ENCODE measurements at places on chromosomes 11 and 22.

DNA sequence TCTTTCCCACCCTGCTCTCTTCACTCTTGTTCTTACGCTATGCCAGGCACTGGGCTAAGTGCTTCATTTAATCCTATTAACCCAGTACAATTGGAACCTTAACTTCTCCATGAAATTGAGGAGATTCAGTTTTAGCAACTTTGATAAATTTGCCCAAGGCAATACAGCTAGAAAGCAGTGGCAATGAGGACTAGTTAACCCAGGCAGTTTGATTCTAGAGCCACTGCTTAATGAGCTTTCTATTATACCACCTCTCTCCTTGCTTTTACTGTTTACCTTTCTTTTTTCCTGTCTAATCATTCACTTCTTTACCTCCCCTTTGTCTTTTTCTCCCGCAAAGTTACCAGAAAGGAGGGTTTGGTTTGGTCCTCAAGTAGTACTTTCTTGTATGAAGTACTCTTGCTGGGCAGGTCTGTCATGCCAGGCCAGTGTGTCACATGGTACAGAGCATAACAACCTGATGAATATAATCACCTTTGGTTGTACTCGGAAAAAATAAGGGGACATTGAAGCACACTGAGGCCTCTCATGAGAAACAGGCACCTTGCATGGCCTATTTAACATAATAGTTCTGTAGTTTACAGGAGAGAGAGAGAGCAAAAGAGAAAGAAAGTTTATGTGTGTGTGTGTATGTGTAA is 70.6 kb downstream of the PDHX start:
- DNase-seq, result no peak

DNA sequence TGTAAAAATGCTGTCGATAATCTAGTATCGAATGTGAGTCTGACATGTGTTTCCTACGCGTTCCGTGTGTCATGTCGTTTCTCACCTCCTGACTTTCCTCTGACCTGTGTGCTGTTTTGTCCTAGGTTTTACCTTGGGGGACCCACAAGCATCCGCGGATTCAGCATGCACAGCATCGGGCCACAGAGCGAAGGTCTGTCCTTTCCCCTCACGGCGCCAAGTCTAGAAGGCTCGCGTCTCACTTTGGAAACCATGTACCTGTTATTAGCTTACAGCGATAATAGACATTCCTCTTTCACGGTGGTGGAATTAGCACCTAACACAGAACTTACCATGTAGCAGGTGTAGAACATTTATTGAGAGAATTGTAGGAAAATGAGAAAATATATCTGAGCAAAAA is 28.6 kb downstream of the SAMM50 start:
- no peak for DNase-seq

DNA sequence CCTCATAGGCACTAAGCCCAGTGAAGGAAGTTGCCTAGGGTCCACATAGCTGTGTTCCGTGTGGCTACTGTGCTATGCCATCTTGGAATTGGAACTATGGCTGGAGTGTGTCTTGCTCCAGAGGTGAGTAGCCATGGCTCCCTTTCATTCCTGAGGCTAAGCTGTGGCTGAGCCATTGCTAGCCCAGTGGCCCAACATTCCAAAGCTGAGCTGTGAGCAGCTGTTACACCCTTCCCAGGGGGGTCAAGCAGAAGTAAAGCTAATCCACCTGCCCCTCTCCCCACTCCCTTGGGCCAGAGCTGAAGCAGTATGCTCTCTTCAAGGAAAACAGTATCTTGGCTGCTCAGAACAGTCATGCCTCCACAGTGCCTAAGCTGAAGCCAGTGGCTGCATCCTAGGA is 51.1 kb downstream of the USP35 start:
- no peak for DNase-seq

DNA sequence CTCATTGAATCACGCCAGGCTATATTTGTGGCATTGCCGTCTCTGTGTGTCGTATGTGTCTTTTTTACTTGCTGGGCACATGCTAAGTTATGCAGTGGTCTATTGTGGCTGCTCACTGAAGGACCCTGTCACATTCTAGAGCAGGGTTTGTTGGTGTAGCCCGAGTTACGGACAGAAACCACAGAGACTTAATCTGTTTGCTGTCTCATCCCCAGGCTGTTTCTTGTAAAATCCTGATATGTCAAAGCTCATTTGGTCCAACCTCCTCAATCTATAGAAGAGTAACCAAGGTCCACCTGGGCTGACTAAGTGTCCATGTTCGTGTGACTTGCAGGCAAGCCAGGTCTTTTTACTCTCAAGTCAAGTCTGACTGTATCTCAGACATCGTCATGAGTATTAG is 5.0 kb downstream of the DPF2 start:
- no peak for DNase-seq

GRCh38 chr11:129704831-129705230 is 110.8 kb upstream of the TMEM45B start:
- no peak for DNase-seq

DNA sequence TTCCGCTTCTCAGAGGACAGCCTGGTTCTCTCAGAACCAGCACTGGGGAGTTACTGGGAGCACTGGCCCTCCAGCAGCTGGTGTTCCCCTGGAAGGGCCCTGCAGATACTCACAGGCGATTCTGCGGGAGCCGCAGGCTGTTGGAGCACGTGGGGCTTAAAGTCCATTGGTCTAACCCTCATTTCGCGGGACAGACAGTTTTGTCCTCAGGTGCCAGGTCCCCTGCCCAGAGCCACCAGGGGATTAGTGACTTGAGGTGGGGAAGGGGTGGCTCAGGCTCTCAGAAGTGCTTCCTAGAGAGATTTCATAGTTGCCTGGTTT is 53.9 kb downstream of the CACNA1I start:
- no peak for DNase-seq

GRCh38 chr11:116072133-116072532 is 567.9 kb upstream of the CADM1 start:
- DNase-seq, result no peak

DNA sequence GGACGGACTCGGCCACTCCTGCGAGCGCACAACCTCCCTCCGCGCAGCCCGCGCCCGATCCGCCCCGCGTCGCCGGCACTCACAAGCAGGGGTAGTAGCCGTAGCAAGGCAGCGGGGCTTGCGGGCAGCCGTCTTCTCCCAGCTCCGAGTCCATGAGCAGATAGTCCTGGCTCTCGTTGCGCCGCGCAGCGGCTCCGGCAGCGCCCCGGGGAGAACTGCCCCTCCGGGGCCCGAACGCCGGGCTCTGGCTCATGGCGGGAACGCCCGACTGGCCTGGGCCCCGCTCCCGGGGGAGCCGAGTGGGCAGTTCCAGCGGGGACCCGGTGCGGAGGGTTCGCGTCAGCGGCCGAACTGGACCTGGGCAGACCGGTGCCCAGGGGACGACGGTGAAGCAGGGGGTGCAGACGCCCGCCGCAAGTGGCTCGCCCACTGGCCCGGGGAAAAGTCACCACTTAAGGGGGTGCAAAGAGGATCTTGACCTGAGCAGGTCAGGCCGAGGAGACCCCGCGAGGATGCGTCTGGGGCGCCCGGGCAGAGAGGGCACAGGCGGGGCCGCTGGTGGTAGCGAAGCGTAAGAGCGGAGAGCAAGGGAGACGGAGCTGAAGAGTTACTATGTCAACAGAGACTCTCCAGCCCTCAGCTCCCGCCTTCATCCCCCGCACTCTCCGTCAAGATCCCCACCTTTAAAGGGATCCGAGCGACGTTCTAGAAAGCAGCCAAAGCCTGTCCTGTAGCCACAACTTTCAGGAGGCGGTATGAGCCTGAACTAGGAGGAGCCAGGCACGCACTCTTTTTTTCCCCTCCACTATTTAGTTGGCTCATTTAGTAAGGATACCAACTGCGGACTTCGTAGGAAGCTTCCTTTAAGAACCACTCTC is at the start of gene TRPC6:
TRPC6 (minus strand) TSS at position 757 of the 878 bp plus-strand sequence; CDS start at position 253, 504 bp downstream.
- DNase-seq, result no peak

- DNase-seq, result no peak
Observed at GRCh38 chr11:109911488-109911887, 181.7 kb upstream of the ZC3H12C start.

GRCh38 chr11:2104524-2105440 is 34.4 kb downstream of the IGF2 start:
- no peak for DNase-seq

DNA sequence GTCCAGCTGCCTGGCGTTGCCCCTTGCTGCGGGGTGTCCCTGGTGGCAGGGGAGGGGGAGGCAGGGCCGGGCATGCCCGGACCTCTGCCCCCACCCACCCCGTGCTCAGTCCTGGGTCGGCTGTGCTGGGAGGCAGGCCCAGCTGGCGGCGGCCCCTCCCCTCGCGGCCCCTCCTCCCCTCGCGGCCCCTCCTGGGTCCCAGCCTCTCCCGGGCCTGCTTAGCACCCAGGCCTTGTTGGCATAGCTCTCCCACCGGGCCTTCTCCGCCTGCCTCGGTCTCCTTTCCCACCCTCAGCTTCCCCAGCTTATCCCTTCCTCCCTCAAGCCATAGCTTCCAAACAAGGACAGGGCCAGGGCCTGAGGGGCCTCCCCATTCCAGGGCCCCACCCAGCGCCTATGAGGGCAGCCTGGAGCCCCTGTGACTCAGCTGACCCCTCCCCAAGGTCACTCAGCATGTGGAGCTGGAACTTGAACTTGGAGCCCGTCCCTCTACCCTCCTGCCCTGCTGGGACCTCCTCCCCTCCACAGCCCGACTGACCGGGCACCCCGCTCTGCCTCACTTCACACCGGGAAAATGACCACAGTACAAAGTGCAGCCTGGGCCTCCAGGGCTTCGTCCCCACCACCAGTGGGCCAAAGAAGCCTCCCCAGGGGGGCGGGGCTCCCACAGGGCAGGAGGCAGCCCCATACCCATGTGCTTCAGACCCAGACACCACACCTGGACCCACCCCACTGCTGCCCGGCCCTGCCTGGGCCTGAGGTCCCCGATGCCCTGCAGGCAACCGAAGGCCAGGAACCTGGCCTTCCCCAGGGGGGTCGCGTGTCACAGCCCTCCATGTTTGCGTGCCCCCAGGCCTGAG is 1.2 kb downstream of the EPS8L2 start:
- DNase-seq, result no peak

GRCh38 chr11:34987617-34988016 is 71.2 kb downstream of the PDHX start:
- DNase-seq, result no peak

- no peak for DNase-seq
Observed at GRCh38 chr11:123241874-123242543, 47.0 kb upstream of the CLMP start.

DNA sequence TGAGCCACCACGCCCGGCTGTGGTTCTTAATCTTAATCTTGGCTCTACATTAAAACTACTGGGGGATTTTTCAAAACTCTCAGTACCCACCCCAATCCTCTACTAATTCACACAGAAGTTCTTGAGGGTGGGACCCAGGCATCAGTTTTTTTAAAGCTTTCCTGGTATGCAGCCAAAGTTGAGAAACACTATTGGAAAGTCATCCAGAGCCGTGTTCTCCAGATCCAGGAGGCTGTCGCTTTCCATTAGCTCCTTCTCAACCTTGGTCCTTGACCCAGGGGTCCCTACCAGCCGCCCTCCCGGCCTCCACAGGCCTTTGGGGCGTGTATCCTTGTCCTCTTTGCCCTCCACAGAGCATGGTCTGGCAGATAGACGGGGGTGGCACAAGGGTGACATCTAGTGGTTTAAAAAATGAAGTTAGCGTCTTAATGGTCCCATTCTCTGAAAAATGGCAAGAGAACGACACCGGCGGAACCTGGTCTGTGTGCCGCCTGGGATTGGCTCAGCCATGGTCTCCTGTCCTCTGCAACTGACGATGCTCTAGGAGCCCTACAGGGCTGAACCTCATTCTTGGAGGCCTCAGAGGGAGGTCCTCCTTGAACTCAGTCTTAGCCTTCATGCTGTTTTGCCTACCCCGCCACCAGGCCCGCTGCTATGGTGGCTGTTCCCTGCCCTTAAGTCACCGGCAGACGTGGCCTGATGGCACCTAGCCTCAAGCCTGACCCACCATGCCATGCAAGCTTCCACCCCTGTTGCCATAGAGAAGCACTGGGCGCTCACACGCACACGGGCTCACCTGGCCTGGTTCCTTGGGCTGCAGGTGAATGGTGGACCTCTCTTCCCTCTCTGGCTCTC is 152.0 kb upstream of the SYN3 start:
- no peak for DNase-seq

- DNase-seq, result peak; percentile 79
Observed at GRCh38 chr11:62678770-62679696, at the start of gene UBXN1. Gene UBXN1, minus strand, starts transcription at chr11:62679073. Its CDS starts 150 bp downstream, at chr11:62678923.

DNA sequence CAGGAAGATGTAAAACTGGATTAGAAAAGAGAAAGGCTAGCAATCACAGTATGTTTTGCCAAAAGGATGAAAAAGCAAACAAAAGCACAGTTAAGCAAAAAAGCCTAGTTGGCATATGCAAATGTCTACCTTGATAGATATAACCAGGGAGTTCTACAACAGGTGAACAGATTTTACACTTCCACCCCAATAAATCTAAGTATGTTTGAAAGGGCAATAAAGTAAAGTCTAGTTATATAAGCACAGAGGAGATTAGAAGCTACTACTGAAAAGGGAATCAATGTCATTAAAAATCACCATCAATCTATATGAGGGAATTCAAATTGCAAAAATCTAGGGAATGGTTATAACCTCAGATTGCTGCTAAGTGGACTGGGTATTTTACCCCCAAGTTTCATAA is 49.7 kb downstream of the CELF1 start:
- no peak for DNase-seq

DNA sequence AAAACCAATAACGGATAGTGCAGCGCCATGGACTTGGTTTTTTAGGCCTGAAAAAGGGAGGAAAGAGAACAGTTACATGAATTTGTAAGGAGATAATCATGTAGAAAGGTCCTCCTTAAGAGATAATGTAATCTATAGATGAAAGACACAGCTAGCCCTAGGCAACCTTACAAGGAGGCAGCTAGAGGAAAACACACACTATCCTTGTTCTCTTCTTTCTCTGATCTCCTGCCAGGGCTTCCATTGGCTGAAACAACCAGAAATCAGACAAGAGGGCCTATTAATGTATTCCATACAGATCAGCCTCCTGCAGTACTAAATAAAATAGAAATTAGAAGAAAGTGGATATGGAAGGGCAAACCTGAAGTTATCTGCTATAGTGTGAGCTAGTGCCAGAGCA is 53.0 kb downstream of the KCNA4 start:
- no peak for DNase-seq

DNA sequence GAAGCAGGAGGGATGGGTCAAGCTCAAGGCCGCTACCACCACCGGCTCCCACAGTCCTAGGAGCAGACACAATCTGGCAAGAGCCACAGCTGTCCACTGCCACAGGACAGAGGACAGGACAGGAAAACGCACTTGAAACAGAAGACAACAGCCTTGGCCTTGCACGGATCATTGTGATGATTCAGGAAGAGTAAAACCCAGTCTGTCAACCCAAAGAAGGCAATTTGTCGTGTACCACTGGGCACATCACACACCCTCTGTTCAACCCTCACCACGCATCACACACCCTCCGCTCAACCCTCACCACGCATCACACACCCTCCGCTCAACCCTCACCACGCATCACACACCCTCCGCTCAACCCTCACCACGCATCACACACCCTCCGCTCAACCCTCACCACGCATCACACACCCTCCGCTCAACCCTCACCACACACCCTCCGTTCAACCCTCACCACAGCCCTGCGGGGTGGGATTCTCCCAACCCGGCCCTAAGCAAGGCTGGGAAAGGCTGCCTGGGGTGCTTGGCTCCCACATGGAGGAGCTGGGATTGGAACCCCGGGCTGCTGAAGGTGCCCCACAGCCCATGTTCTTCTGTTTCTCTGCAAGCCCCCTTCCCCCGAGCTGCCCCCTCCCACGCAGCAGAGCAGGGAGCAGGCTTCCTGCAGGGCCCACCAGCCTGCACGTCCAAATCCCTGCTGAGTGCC is 11.3 kb upstream of the CDC42BPG start:
- DNase-seq, result no peak

- DNase-seq, result no peak
Observed at GRCh38 chr11:79237703-79238102, 203.1 kb downstream of the TENM4 start.
